ENCODE measurements at places on chromosomes 2 and 18.

GRCh38 chr2:181970160-181970794 is 15.4 kb upstream of the PPP1R1C start:
- DNase-seq: no peak

DNA sequence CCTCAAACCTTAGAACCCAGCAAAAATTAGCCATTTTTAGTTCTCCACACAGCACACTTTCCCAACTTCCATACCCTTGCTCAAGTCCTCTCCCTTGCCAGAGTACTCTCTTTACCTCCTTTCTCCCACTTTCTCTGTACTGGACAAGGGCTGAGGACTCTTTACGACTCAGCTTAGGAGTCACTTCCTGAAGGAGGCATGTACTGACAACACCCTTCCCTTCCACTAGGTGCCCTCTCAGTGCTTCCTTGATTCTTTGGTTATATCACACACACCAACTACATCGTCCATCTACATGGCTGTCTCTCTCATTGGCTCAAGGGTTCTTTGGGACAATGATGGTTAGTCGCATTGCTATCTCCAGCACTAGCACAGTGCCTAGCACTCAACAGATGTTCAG is 5.2 kb upstream of the C18orf63 start:
- DNase-seq: no peak

- no peak for DNase-seq
Observed at GRCh38 chr2:60376252-60376651, 177.2 kb downstream of the BCL11A start.

DNA sequence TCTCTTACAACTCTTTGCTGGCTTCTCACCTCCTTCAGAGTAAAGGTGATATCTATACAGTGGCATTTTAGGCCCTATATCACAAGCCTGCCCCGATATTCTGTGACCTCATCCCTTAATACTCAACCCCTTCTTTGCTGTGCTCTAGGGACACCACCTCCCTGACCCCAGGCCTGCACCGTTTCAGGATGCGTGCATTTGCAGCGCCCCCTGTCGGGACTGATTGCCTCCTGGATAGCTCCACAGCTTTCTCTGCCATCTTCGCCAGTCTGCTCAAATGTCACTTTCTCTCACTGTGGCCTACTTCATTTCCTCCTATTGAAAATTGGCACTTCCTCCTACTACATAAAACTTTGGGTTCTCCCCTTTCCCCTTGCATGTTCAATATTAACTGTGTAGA is 289.6 kb downstream of the SOCS6 start:
- DNase-seq: no peak

DNA sequence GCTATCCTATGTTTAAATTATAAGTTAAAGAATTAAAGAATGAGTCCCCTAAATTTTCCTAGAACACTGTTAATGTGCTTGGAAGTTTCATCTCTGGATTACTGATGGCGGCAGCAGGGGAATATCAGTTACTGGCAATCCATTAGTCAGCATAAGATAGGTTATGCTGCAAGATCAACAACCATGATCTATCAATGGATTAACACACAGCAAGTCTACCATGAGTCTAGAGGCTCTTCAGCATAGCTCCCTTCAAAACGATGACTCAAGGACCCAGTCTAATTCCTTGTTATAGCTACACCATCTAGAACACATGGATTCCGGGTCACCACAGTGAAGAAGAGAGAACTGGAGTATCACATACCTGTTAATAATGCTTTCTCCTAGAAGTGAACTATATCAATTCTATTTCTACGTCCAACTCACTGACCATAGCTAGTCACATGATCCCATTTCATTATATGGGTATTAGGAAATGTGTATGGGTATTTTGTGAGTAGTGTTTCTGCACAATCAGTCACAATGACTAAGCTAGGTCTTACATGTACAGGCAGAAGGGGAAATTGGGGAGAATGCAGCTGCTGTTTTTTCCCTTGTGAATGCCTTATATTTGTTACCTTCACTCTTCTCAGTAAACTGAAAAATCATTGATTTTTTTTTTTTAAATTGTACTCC is 108.3 kb upstream of the MAPRE2 start:
- no peak for DNase-seq

DNA sequence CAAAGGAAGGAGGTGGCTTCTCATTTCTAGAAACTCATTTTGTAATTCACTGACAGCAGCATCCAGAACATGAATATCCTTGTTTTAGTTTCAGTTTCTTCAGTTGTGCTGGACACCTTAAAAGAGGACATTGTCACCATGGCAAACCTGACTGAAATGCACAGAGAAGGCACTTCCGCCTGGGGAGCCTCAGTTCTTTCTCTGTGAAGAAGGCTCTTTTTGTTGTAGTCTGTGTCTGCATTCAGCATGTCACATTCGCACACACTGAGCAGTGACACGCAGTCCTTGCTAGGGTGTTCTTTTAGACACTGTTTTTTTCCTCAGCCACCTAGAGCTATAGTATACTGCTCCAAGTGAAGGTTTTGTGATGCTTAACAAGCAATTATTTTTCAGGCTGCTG is 9.5 kb upstream of the RPRM start:
- DNase-seq: no peak

DNA sequence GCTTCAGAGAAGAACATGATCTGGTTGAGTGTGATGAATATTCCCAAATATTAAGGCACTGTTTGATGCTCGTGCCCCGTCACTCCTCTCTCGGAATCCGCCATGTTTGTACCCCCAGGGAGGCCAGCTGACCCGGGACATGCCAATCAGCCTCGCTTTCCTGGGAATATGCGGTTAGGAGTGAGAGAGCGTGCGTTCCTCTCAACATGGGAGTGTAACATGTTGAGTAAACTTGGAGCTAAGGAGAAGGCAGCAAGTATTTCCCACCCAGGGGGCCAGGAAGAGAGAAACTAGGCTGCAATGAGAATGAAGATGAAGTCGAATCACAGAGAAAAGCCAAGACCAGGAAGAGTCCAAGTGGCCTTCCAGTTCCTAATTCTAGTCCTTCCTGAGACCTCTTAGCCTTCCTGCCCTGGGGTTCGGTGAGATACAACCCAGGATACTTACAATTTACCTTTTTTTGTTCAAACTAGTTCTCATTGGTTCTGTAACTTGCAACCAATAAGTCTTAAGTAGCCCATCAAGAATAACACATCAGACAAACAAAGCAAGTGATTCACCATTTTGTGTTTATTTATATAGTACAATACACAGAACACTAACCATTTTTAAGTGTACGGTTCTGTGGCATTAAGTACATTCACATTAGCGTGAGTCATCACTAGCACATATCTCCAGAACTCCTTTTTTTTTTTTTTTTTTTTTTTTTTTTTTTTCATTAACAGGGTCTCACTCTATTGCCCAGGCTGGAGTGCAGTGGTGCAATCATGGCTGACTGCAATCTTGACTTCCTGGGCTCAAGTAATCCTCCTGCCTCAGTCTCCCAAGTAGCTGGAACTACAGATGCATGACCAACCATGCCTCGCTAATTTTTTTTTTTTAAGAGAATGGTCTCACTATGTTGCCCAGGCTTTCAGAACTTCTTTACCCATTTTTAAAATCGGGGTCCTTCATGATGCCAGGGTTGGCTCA is 36.4 kb upstream of the SLC1A4 start:
- no peak for DNase-seq

- no peak for DNase-seq
Observed at GRCh38 chr18:35117951-35118411, 76.8 kb downstream of the MAPRE2 start.

DNA sequence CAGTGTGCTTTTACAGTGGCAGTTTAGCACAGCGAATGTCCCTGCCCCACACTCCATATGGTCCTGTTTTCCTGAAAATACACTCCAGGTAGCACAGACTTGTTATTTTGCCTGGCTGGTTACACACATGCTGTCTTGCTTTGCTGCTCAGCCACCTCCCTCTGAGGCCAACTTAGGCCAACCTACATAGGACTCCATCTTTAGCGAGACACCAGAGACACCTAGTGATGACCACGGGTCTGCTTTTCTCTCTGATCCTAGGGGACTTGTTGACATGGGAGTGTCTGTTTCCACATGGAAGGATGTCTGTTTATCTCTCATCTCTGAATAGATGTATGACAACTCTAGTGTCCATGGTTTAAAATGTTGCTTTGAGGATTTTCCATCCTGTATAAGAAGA is 43.3 kb downstream of the PLEKHB2 start:
- DNase-seq: no peak

DNA sequence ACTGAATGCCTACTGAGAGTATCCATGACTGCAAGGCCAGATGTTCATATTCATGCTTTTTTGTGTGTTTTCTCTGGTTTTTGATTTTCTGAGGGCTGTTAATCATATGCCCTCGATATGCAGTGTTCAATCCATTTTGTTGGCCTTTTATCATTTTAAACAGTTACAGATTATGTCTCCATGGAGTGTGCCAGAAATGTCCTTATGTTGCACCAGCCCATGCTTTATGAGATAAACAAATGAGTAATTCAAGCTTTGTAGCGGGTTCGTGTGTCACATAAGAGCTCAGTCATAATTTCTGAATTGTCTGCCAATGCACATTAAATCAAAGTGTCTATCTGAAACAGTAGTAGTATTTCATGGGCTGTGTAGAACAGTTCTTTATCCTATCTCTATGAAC is 583.0 kb downstream of the THSD7B start:
- no peak for DNase-seq

- DNase-seq: no peak
Observed at GRCh38 chr2:102190430-102191107, 3.7 kb downstream of the IL1RL2 start.

- no peak for DNase-seq
Observed at GRCh38 chr2:12705742-12706141, 11.0 kb upstream of the TRIB2 start.

DNA sequence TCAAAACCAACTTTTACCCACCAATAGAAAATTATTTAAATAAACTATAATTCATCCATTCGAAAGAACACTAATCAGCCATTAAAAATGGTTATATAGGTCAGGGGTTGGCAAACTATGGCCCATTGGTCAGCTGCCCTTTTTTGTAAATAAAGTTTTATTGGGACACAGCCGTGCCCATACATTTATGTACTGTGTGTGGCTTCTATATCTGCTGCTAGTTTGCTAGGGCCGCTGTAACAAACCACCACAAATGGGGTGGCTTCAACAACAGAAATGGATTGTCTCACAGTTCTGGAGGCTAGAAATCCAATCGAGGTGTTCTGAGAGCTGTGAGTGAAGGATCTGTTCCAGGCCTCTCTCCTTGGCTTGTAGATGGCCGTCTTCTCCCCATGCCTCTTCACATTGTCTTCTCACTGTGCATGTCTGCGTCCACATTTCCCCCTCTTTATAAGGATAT is 7.0 kb upstream of the TXNDC2 start:
- no peak for DNase-seq

DNA sequence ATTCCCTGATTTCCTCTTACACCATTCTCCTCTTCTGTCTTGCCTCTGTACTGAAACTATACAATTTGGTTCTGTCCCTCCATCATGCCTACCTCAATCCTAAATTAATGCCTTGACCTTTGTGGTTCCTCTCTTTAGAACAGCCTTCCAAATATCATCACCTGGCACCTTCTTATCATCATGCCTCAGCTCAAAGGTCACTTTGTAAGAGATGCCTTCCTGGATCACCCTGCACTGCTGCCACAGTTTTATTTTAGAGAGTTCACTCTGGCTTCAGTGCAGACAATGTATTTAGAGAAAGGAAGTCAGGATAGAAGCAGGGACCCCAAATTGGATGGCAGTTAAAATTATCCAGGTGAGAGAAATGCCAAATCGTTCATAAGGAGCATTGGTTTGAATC is 64.5 kb downstream of the LRRTM4 start:
- no peak for DNase-seq

GRCh38 chr2:156322686-156323231 is 9.8 kb downstream of the NR4A2 start:
- DNase-seq: no peak

DNA sequence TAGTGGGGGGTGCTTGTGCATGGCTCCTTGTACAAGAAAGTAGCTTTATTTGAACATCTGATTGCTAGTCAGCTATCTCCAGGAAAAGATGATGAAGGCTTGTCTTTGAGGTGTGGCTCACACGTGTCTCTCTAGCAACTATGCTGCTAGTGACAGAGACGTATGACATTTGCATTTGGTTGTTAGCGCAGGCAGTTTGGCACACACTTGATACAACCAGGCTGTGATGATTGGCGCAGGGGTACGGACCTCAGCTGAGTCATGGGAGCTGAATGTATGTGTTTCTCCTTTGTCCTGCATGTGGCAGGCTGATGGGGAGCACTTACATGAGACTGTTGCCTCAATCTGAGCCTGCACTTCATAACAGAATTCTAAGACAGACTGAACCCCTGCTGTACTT is 29.6 kb downstream of the PTCD3 start:
- no peak for DNase-seq

GRCh38 chr2:189933041-189933440 is 129.5 kb downstream of the MSTN start:
- DNase-seq: no peak

DNA sequence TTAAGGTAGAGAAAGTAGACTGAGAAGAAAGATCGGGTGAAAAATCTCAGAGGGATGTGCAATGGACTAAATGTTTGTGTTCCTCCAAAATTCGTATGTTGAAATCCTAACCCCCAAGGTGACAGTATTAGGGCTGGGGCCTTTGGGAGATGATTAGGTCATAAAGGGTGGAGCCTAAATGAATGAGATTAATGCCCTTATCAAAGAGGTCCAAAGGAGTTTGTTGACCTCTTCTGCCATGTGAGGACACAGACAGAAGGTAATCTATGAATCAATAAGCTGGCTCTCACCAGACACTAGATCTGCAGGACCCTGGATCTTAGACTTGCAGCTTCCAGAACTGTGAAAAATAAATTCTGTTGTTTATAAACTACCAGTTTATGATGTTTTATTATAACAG is 2.7 kb upstream of the NMI start:
- no peak for DNase-seq
